ENCODE measurements at places on chromosomes 6 and 20.

DNA sequence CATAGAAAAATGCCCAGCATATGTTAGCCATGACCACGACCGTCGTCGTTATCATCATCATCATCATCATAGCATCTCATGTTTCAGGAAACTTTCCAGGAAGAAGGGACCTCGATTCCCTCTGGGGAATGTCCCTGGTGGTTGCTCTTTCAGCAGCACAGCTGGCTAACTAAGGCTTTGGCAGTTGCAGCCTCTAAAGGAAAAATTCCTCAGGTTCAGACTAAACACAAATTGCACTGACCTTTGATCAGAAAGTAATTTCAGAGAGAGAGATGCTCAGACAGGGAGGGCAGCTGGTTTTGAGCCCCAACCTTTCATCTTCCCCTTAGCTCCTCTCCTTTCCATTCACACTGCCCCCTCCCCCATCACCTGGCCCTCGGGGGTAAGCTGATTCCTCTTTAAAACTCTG, 5.6 kb upstream of the CFB start:
- no peak for DNase-seq

DNA sequence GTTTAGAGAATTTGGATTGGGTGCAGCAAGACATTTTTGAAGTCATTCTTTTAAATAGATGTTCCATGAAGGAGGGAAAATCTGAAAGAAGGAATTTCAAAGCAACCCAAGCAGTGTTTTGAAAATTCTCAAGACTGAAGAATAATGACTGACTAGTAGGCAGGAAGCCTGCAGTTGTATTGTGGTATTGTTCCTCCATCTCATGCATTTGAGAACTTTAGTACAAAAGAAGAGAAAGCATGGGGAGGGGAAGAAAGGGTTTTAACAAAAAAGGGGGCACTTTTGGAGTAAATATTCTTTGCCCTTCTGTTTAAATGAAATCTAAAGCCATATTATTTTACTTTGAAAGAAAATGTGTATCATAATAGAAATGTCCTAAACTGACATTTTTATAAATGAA, 6.6 kb downstream of the NCOA3 start:
- DNase-seq = no peak

GRCh38 chr6:115610696-115611095, 450.0 kb downstream of the FRK start:
- DNase-seq = no peak

- no peak for DNase-seq
Measured at GRCh38 chr20:10179574-10180298, 38.9 kb upstream of the SNAP25 start.

DNA sequence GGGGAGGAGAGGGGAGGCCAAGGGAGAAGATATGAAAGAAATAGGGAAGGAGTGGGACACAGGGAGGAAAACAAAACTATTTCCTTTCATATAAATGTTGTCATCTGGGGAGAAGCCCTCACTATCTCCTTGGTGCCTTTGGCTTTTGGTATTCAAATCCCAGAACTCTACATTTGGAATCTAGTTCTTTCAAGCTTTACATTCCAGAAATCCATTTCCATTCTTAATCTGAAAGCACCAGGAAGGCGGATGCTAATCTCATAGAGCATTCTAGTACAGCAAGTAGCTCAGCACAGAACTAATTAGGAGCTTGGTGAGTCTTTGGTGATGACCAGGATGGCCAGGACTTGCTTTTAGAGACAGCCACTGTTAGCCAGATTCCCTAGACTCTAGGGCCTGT, 177.9 kb downstream of the KIF16B start:
- DNase-seq = no peak

DNA sequence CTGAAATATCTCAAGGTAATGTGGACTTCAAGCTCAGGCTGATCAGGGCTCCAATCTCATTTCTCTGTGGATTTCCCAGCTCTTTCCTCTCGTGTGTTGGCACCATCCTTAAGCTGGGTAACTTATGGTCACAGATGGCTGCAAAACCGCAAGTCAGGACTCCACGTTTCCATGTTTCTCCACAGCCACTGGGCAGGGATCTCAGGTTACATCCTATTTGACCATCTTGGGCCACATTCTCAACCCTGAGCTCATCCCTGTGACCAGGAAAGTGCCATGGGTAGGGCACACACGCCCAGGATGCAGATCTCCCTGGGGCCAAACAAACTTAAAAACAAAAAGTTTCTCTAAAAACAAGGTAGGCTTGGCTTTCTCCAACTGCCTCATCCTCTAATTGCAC, 15.4 kb downstream of the RPS6KA2 start:
- DNase-seq = no peak

- no peak for DNase-seq
Measured at GRCh38 chr20:38023181-38024001, 9.9 kb downstream of the TTI1 start.

DNA sequence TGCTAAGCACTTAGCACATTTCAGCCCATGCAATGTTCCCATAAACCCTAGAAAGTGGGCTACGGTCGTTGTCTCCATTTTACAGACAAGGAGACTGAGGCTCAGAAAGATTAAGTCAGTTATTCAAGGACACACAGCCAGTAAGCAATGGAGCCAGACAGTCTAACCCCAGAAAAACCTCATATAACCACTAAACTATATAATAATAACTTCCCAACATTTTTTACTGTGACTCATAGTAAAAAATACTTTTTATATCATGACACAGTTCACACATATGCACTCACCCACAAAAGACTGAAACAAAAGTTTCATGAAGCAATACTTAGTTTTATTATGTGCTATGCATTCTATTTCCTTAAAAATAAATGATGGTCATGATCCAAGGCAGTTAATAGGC, 66.2 kb upstream of the EYA2 start:
- no peak for DNase-seq

DNA sequence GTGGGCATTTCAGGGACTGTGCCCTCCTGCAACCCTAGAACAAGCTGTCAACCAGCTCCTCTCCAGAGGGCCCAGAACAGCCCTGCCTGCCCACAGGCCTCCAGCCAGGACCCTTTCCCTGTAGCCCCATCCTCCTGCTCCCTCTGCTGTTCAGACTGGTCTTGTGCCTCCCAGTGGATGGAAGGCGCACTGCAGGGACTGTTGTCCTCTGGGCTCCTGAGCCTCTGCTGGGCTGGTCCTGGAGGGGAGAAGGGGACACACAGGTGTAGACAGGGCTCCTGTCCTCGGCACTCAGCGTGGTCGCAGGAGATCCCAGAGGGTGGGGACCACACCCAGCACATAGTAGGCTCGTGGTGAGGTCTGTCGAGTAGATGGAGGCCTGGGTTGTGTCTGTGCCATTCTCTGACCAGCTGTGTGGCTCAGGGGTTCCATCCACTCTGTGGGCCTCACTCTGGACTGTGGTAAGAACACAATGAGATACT, 11.5 kb downstream of the ITPR3 start:
- DNase-seq = peak; percentile 35

- no peak for DNase-seq
Measured at GRCh38 chr20:35192118-35192872, 20.4 kb downstream of the PROCR start.

DNA sequence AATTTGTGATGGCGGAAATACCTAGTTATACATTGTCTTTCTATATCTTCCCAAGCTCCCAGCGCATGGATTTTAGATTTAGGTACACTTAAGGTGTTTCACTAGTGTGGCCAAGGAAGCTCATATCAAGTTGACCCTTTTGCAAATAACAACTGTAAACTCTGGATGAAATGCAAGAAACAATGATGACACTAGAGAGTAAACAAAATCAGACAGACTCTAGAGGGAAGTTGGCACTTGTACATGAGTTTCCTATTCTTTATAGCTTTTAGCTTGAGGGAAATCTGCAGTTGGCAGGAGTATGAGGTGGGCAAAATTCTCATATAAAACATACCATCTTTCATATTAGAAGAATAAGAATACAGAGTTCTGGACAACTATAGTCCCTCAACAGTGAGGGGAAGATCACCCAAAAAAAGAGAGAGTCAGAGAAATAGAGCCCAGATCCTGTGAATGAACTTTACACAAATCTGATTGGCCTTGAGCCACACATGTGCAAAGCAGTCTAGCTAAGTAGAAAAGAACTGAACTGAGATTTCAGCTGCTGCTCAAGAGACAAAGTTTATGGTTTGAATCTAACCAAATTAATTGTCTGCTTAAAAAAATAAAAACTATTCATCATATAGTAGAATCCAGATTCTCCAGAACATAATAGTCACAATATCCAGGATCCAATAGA, 26.1 kb downstream of the TXLNB start:
- DNase-seq = no peak

GRCh38 chr6:45626087-45626891, 248.6 kb upstream of the SUPT3H start:
- DNase-seq = no peak

DNA sequence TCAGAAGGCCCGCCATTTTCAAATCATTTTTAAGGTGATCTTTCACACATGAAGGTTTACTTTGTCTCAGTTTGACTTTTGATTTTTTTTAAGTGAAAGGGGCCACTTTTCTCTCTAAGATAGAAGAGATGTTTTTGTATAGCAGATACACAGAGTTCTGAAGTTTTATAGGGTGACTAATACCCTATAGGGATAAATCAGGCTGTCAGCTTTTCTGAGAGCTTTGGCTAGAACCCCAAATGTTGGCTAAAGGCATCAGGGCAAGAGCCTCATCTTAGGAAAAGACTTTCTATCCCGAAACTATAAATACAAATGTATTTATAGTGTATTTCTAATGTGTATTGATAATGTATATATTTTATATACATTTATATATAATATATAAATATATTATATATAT, 181.4 kb downstream of the TBX18 start:
- no peak for DNase-seq

DNA sequence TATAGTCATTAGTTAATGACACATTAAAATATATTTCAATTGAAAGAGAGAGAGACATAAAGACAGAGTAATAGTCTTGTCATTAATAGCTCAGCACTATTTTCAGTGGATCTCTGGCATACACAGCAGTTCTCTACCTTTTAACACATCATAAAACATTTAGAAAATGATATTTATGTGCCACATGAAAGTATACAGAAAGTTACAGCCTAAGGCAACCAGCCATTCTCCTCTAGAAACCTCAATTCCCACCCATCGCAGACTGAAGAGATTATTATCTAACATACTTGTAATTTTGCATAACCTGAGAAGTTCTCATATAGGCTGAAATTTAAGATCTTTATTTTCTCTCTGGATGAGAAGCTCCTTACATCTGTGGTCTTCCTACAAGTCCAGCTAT, 58.7 kb upstream of the FAM83B start:
- no peak for DNase-seq

DNA sequence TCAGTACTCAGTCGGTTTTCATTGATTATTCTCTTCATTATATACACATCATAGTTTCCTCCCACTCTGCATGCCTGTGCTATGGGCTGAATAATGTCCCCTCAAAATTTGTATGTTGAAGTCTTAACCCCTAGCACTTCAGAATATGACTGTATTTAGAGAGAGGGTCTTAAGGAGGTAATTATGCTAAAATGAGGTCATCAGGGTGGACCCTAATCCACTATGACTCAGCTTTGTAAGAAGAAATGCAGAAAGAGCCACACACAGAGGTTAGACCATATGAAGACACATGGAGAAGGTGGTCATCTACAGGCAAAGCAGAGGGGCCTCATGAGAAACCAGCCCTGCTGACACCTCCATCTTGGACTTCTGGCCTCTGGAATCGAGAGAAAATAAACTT, 15.8 kb downstream of the ABHD12 start:
- DNase-seq = no peak

DNA sequence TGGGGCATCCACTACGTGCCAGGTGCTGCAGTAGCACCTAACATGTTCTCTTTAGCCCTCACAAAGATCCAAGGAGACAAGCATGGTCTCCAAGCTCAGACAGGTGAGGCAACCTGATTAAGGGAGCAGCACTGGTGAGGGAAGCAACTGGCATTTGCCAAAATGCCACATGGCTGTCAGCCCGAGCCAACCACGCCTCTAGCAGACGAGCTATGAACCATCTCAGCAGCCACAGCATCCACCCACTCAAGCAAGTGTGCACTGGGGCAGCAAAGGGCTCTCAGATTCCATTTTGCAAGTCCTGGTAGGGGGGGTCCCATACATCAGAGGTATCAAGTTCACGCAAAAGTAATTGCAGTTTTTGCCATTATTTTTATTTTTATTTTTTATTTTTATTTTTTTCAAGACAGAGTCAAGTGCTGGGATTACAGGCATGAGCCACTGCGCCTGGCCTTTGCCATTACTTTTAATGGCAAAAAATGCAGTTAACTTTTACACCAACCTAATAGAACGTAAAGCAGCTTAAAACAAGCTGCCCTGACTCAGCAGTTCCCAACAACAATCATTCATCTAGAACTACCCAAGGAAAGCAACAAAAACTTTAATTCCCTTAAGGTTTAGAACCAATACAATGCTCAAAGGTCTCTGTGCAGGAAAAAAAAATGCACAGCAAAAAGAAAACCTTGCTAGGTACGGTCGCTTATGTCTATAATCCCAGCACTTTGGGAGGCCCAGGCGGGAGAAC, 36.3 kb upstream of the SPDEF start:
- no peak for DNase-seq

- no peak for DNase-seq
Measured at GRCh38 chr6:108622641-108623298, 62.1 kb downstream of the FOXO3 start.

DNA sequence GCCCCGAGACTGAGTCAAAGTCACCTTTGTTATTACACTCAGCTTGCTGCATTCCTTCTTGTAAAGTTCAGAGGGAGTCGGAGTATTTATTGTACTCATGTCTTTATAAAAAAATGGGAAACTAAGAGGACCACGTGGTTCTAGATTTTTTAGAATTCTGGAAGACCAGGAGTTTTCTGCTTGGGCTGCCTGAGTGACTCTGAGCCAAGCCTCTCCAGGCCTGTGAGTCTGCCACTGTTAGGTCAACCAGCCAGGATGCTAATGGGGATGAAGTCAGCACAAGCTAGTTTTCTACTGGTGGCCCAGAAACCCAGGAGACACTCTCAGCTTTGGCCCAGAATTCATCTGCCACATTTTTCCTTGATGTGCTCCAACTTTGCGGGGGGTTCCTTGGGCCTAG, 453.5 kb upstream of the SULF2 start:
- DNase-seq = no peak

GRCh38 chr6:80638213-80639055, 532.0 kb downstream of the BCKDHB start:
- DNase-seq = no peak

- no peak for DNase-seq
Measured at GRCh38 chr20:50789968-50790650, 4.8 kb upstream of the BCAS4 start.

- no peak for DNase-seq
Measured at GRCh38 chr6:15528870-15529269, 134.0 kb downstream of the DTNBP1 start.

DNA sequence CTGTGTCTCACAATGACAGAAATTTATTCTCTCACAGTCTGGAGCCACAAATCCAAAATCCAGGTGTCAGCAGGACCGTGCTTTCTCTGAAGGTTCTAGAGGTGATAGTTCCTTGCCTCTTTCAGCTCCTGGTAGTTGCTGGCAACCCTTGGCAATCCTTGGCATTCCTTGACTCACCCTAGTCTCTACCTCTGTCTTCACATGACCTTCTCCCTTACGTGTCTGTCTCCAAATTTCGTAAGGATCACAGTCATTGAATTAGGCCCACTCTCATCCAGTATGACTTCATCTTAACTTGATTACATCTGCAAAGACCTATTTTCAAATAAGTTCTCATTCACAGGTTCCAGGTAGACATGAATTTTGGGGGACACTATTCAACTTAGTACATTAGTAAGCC, 143.1 kb downstream of the CEP57L1 start:
- no peak for DNase-seq

Measured in CD4-positive, alpha-beta T cell treated with Interleukin-6 at 100 ng/mL for 8 hours (primary cell).